Progenitor cell of endocrine pancreas (in vitro differentiated cells): ENCODE measurements at places on chromosomes 2 and 18. TPM values are rescaled to one million over a fixed set of nuclear protein-coding genes. Genes with fewer than 3 reads are reported as not detected.

Gene FBXO48
- 1.2 and 1.5 TPM in 2 replicates for total RNA-seq

Gene REG3G
- not detected in 2 replicates for total RNA-seq

Gene ACADL
- 0.38 and 0.55 TPM in 2 replicates for total RNA-seq

DNA sequence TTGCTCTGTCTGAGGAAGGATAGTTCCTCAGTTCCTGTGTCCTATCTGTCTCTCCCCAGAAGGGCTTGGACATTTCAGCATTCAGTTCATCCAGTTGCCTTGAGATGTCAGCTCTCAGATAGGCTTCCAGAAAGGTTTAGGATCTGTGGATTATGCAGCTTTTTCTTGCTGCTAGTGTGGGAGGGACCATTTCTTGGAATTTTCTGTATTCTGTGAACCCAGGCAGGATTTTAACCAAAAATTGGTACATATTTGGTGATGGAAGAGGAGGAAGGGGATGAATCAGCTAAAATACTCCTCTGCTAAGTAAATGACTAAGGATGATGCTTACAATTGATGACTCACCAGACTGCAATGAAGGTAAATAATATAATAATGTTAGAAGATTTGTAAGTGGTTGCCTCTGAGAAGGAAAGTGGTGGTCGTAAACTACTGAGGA lies 58.6 kb upstream of the DOCK10 start:
- no peak for DNase-seq
